ENCODE measurements at places on chromosomes 12 and 14.

DNA sequence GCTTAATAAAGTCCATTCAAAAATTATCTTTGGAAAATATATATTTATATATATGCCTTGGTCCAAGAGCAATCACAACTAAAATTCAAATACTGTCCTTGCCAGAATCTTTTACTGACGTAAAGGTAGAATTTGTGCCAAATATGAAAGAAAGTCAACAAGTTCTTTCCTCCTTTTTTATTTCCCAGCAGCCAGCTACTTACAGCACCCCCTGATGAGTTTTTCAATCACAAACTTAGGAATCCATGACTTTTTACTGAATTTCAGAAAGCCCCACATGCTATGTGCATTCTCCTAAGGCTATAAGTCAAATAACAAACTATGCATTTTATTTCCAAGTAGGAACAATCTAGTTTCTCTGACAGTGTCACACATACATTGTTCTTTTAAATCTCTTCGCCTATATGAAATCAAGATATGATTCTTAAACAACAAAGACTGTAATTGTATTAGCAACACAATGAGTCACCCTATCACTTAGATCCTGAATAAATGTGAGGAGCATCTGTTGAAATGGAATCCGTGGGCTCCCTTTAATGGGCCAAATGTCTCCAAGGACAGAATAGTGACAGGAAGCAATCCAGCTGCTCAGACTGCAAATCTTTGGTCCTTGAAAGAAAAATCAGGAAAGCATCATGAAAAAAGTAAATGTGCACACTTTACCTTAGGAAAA lies 271.4 kb downstream of the DUSP6 start:
- no peak for DNase-seq

- DNase-seq = no peak
Measured at GRCh38 chr14:103155010-103155409, 31.7 kb downstream of the TNFAIP2 start.

DNA sequence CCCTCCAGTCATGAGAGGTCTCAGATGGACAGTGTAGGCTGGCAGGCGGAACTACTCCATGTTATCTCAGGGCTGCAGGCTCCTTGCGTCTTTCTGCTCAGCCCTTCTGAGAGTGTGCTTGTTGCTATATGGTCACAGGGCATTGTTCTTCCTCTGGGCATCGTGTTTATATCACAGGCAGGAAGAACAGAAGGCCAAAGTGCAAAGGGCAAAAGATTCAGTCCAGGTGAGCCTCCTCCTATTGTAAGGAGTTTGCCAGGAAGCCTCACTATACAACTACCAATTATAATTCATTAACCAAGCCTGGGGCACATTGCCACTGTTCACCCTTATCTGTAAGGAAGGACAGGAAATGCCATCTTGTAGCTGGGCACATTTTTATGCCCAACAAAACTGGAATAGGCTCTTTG lies 195.5 kb upstream of the KITLG start:
- DNase-seq = no peak

GRCh38 chr14:72535485-72535884 lies 358.4 kb downstream of the DPF3 start:
- DNase-seq = no peak

- DNase-seq = no peak
Measured at GRCh38 chr12:30691122-30691879, 4.4 kb downstream of the IPO8 start.

GRCh38 chr14:75303381-75303789 lies 24.8 kb downstream of the FOS start:
- peak; percentile 44 for DNase-seq

DNA sequence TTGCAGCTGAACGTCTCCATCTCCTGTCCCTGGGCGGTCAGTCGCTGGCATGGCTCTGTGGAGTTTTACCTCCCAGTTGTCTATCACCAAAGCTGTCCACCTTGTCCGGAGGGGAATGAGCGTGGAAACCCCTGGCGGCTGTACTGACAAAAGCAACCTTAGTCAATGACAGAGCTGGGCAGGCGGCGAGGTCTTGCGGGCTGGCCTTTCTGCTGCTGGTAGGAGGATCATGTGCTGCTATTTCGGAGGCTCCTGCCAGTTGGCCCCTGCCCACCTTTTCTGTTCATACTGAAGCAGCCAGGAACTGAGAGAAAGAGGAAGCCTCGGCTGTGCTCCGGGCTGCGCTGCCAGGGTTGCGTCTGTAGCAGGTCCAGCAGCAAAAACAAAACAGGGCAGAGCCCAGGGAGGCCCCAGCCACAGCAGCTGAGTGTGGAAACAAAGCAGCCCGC lies 57.7 kb downstream of the HMGA2 start:
- DNase-seq = no peak

DNA sequence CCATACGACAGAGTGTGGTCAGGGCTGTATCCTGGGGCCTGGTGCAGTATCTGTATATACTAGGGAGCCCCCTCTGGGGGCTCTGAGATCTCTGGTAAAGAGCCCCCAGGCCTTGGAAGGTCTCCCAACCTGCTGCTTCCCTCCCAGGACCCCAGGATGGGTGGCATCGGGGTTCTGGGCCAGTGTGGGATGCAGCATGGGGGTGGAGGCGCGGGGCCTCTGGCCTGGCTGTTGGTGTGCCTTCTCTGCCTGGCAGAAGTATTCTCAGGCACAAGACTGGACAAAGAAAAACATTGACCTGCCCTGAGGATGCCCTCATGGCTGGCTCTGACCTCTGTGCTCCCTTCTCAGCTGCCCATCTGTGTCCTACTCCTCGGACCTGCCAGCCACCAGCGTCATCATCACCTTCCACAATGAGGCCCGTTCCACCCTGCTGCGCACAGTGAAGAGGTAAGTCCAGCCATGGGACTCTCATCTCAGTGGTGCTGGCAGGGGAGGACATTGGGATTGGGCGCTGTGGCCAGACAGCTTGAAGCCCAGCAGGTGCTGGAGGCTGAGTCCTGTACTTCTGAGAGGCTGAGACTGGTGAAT lies 64.5 kb downstream of the GALNT16 start:
- DNase-seq = no peak

DNA sequence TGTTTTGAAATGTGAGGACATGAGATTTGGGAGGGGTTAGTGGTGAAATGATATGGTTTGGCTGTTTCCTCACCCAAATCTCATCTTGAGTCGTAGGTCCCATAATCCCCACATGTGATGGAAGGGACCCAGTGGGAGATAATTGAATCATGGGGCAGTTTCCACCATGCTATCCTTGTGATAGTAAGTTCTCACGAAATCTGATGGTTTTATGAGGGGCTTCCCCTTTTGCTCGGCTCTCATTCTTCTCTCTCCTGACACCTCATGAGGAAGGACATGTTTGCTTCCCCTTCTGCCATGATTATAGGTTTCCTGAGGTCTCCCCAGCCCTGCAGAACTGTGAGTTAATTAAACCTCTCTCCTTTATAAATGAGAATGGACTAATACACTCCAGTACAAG lies 18.0 kb downstream of the GALNT6 start:
- DNase-seq = no peak

GRCh38 chr12:98439471-98439951 lies 75.9 kb upstream of the TMPO start:
- no peak for DNase-seq

DNA sequence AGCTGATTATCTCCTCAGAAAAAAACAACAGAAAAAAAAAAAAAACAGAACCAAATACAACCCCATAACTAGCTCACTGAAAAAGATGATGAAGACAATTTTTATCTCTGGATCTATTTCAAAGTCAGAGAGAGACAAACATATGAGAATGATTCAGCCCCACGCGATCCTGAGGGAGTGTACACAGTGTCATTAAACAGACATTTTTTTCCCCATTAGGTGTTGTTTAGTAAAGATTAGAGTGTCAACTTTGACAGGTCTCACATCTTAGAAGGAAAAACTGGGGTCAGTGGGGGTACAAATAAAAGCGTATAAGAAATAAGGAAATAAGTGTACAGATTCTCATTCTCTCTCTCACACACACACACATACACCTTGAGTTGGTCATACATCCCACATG lies 635.4 kb downstream of the NRXN3 start:
- DNase-seq = no peak

GRCh38 chr14:92958373-92959188 lies 35.6 kb downstream of the CHGA start:
- DNase-seq = no peak

DNA sequence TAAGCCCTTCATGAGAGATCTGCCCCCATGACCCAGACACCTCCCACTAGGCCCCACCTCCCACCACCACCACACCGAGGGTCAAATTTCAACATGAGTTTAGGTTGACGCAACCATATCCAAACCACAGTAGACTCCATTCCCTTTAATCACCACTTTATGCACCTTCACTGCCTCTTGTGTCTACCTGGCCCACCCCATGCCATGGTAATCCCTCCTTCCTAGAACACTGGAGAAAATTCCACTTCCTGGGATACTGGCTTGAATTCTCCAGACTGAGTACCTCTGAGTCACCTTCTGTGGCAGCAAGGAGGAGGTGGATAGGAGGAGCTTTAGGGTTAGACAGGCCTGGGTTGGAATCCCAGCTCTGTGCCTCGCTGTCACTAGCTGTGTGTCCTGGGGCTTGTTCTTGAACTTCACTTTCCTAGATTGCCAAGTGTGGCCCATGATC lies 26.1 kb upstream of the CIPC start:
- DNase-seq = no peak

- no peak for DNase-seq
Measured at GRCh38 chr14:73833530-73834260, 17.9 kb upstream of the PTGR2 start.

- no peak for DNase-seq
Measured at GRCh38 chr14:55482936-55483605, 42.7 kb upstream of the TBPL2 start.

DNA sequence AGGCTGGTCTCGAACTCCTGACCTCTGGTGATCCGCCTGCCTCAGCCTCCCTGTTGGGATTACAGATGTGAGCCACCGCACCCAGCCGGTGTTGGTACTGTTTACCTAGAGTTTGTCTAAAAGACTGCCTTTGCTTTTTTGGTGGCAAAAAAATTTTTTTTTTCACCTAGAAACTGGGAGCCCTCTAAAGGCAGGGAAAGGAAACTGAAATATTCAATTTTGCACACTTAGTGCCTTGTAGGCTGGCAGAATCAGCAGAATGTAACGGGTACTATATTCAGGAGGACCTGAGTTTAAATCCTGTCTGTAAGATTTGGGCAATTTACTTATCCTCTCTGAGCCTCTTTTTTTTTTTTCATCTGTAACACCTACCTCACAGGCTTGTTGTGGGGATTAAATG lies 43.6 kb downstream of the PAPLN start:
- DNase-seq = no peak

- DNase-seq = no peak
Measured at GRCh38 chr14:21894003-21894897, 220.6 kb upstream of the OR4E1 start.

GRCh38 chr12:65640489-65640901 lies 183.8 kb upstream of the HMGA2 start:
- no peak for DNase-seq

- DNase-seq = no peak
Measured at GRCh38 chr14:94269156-94269555, 23.9 kb downstream of the SERPINA10 start.

DNA sequence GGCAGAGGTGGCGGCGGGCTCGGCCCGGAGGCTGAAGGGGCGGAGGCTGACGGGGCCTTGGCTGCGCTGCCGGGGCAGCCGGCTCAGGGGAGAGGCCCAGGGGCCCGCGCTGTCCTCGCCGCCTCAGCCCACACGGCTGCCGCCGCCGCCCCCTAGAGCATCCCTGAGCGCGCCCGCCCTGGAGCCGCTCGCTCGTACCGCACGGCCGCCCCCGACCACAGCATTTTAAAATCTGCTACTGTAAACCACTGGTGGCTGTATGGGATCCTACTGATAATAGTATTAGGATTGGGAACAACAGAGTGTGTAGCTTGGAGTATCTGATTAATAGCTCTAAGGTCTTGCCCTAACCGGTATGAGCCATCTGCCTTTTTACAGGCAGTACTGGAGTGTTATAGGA lies 22.2 kb upstream of the EDDM3A start:
- DNase-seq = no peak

DNA sequence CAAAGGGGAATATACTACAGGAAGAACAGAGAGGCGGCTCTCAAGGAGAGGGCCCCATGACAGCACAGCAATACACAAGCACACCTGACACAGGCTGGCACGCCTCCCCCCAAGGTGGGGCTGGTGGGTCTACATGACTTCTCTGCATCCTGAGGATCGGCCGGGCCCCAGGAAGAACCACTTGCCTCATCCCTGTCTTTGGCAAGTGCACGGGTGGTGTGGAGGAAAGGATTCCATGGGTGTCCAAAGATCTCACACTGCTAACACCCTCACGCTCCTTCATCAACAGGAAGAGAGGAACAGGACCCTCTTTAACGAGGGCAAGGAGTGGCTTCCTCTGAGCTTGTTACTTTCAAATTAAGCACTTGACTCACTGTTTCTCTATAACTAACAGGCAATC lies 7.3 kb downstream of the VAMP1 start:
- no peak for DNase-seq

GRCh38 chr12:122854554-122854953 lies 19.3 kb downstream of the HIP1R start:
- no peak for DNase-seq

- DNase-seq = no peak
Measured at GRCh38 chr12:104752016-104752415, 206.1 kb downstream of the SLC41A2 start.

- no peak for DNase-seq
Measured at GRCh38 chr14:81565441-81566290, 32.0 kb upstream of the SEL1L start.

- DNase-seq = no peak
Measured at GRCh38 chr14:56703947-56704346, 106.3 kb downstream of the OTX2 start.

GRCh38 chr14:81437244-81437643 lies 37.1 kb upstream of the STON2 start:
- DNase-seq = no peak

- no peak for DNase-seq
Measured at GRCh38 chr14:49970474-49971147, 77.7 kb downstream of the ARF6 start.

- no peak for DNase-seq
Measured at GRCh38 chr12:21350975-21351374, 16.3 kb upstream of the SLCO1A2 start.

DNA sequence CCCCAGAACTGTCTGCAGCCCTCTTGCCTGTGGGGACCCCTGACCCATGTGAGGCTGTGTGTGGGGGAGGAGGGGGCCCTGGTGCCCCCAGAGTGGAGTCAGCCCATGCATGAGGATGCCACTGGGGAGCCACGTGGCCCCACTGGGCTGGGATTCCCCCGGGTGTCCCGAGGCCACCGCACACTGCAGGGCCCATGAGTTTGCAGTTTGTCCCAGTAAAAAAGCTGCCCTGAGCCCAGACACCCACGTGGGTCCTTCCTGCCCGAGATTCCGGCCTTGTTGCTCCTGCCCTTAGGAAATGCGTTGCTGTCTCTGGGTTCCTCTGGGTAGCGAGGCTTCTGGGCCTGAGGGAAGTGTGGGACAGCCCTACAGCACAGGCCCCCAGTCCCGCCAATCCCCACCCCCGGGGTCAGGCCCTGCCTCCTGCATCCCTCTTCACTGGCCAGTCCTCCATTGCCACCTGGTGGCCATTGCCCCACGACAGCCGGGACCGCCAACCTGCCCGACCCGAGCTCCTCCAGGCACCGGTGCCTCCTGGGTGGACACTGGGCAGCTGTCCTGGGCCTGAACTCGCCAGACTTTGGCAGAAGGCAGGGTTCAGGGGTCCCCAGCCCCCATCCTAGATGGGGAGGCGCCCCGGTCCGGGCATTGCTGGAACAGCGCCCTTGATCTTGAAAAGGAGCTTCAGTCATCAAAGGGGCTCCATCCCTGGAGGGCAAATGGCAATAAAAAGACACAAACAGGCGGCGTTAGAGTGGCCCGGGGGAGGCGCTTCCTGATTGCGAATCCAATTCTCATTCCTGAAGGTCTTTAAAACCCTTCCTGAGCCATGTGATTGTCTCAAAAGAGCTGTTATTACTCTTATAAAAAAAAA lies 15.6 kb upstream of the C14orf180 start:
- DNase-seq = no peak
